ENCODE measurements at places on chromosomes 12 and 14. TPM values are rescaled to one million over a fixed set of nuclear protein-coding genes. Genes with fewer than 3 reads are reported as not detected.

The KCNA1 gene
- total RNA-seq = 0.05 TPM

The CCDC38 gene
- total RNA-seq = not detected

The ZDHHC22 gene
- not detected for total RNA-seq

The IAPP gene
- not detected for total RNA-seq

The MYF5 gene
- 4.7 TPM for total RNA-seq

The ART4 gene
- total RNA-seq = 0.19 TPM

The EPYC gene
- total RNA-seq = not detected

The APOF gene
- total RNA-seq = not detected

The TRPV4 gene
- total RNA-seq = 0.07 TPM

The FOXG1 gene
- 5.5 TPM for total RNA-seq

The FKBP3 gene
- total RNA-seq = 169 TPM

The TSPAN11 gene
- total RNA-seq = 0.22 TPM

The C14orf132 gene
- 0.59 TPM for total RNA-seq
